Large intestine (tissue), 12 donors: ENCODE measurements at places on chromosomes 7 and 10. TPM values are rescaled to one million over a fixed set of nuclear protein-coding genes. Genes with fewer than 3 reads are reported as not detected.

Gene WAC
- 99.7 TPM for polyA plus RNA-seq

Gene RADIL
- 2.1 TPM for polyA plus RNA-seq

Gene IFIT1
- 7.9 TPM for polyA plus RNA-seq

Gene GRID2IP
- polyA plus RNA-seq, result 0.88 TPM

Gene YAE1
- polyA plus RNA-seq, result 50.2 TPM

Gene HOXA5
- 30.3 TPM for polyA plus RNA-seq
